ENCODE measurements at places on chromosomes 11 and 22.

DNA sequence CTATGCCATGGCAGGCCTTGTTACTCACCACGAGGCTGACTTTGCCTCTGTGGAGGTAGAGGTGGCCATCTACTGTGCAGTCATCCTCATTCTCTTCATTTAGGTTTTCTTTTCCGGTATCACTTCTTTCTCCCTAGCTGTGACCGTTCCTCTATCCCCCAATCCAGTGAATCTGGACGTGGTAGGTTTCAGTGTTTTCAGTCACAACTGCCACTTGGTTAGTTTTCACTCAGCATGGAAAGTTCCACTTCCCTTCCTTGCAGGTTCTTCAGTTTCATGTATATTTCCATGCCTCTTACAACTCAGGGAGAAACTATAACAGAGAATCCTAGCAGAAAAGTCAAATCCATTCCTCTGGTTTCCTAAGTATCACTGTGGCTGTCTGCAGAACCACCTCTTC, 1.9 kb downstream of the HPS4 start:
- no peak for DNase-seq

GRCh38 chr11:12587333-12587991, 86.8 kb upstream of the TEAD1 start:
- DNase-seq = no peak

- DNase-seq = no peak
These were observed 7.1 kb upstream of the MYBPC3 start for GRCh38 chr11:47359586-47359985.

DNA sequence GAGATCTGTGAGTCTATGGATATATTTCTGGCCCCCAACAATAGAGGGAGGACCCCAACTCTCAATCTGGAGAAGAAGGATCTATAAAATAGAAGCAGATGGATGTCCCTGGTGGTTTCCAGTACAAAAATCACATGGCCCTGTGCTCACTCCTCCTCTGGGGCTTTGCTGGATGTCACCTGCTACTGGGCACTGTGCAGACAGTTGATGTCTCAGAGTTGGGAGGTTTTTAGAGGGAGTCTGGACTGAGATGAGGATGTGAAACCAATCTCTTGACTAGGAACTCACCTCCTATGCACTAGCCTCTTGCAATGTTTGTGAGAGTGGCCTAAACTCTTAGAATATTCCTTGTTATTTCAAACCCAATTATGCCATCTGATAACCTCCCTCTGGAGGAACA, 107.2 kb downstream of the SCN3B start:
- DNase-seq = peak; percentile 69

DNA sequence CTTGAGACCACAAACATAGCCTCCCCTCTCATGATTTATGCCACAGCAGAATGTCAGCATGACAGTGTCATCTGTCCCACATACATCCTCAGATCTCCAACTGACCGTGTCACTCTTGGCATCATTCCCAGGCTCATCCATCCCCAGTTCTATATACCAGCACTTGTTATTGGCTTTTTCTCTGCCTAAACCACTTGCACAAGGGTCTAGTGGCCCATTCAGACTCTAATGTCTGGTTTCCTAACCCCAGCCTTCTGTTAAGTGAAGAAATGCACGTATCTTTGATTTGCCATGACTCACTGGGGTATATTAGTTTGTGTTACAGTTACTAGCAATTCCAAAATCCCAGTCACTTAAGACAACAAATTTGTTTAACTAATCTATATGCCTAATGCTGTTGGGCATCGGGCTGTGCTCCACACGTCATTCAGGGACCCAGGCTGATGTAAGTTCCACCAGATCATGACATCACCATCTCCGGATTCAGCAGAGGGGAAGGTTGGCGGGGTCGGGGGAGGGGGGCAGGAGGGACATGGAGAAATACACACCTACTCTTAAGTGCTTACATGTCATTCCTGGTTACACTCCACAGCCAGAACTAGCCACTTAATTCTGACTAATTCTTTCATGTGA, 517.4 kb downstream of the BUD13 start:
- DNase-seq = no peak

GRCh38 chr11:24289301-24289700, 207.6 kb upstream of the LUZP2 start:
- DNase-seq = no peak

DNA sequence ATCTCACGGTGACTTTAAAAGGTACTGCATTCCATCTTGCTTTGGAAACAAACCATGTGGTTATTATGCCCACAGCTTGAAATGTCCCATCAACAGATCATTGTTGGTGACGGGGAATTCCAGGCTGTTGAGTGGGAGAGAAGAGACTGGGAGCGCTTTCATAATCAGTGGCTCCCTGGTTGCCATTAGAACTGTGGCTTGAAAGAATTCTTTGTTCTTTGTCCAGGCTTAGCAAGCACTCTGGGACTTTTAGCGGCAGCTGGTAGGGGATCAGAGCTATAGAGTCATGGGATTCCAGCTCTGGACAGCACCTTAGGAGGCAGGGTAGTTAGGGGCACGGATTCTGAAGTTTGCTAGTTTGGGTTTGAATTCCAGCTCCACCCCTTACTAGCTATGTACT, 22.0 kb downstream of the MMP20 start:
- DNase-seq = no peak

- DNase-seq = no peak
These were observed 671.2 kb downstream of the TBC1D22A start for GRCh38 chr22:47433627-47434026.

- DNase-seq = no peak
These were observed 13.8 kb downstream of the NCAM1 start for GRCh38 chr11:112975051-112975450.

- DNase-seq = no peak
These were observed 8.1 kb downstream of the MS4A4A start for GRCh38 chr11:60288531-60288930.

DNA sequence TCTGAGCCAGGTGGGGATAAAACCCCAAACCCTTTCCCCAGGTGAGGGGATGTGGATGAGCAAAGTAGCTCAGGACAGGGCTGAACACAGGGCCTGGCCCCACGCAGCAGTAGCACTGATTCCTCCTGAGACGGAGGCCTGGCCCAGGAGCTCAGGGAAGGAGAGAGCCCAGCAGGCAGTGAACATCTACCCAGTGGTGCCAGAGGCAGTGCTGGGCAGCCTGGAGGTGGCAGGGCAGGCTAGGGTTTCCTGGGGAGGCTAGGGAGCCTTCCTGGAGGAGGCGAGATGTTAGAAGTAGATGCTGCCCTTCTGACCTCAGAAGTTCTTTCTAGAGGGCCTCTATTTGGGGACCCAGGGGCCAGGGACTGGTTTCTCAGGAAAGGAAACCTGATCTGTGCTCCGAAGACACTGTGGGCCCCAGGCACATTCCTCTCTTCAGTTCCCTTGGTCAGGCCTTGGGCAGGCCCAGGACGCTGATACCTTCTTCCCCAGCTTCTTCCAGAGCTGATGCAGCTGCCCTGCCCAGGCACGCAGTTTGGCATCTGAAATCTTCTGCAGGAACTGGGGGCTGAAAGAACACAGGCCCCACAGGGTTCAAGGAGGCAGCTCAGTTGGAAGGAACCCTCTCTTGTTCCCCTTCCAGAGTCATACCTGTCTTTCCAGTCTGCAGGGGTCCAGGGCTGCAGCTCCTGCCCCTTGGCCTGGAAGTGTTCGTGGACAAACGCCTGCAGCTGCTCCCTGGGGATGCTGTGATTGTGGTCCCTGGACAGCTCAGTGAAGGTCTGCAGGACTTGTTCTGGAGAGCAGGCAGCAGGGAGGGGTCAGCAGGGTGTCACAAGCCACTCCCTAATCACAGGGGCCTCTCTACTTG, 16.8 kb downstream of the TREH start:
- DNase-seq = no peak

DNA sequence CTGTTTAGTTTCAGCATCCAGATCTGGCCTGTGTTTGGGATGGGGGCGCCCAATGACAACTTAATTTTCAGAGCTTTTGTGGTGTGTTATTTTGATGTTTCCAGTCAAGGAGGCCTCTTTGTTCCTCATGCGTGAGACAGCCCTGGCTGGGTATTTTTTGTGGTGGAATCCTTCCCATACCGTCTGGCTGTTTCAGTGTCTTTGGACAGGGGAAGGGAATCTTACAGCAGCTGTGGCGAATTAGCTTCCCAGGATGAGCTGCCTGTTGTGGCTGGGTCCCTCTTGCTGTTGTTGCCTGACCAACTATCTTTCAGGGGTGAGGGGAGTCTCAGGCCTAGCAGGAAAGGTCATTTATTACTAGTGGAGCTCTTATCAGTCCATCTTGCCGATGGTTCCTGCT, 138.8 kb downstream of the ARHGAP20 start:
- no peak for DNase-seq

GRCh38 chr11:116169776-116170175, 603.0 kb downstream of the BUD13 start:
- DNase-seq = no peak

- DNase-seq = no peak
These were observed 1.7 kb downstream of the PDE3B start for GRCh38 chr11:14645015-14645912.

DNA sequence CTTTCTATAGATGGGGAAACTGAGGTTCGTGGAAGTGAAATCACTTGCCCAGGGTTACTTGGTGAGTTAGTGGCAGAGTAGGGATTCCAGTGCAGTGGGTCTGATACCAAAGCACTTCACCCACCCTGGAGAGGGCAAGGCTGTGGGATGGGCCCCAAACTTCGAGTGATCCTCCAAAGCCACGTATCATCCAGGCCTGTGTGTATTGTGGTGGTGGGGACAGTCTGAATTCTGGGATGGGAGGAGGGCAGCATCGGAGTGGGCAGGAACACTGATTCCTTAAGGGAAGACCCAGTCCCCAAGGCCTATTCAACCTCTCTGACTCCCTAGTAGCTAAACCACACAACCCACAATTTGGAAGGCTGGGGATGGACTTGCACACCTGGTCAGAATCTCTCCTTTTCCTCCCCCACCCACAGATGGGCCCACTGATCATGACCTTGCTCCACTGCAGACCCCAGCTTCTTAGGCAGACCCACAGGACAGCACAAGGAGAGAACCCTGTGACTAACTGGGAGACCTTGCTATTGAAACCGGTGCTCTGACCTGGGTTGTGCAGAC, 11.5 kb downstream of the TMPRSS13 start:
- no peak for DNase-seq

DNA sequence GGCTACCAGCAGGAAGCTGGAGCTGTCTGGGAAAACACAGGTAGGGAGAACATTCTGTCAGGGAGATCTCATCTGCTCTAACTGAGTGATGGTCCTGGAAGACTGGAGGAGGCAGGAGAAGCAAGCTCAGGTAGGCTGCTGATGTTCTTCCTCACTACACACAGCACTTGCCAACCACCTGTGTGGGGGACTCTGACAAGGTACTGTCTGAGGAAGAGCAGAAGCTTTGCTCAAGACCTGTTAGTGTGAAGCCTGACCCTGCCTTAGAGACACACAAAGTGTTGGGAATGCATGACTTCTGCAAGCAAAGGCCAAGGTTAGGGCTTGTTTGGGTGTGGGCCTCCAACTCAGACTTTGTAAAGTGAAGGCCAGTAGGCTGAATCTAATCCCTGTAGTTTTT, 46.5 kb downstream of the CHST1 start:
- DNase-seq = no peak

DNA sequence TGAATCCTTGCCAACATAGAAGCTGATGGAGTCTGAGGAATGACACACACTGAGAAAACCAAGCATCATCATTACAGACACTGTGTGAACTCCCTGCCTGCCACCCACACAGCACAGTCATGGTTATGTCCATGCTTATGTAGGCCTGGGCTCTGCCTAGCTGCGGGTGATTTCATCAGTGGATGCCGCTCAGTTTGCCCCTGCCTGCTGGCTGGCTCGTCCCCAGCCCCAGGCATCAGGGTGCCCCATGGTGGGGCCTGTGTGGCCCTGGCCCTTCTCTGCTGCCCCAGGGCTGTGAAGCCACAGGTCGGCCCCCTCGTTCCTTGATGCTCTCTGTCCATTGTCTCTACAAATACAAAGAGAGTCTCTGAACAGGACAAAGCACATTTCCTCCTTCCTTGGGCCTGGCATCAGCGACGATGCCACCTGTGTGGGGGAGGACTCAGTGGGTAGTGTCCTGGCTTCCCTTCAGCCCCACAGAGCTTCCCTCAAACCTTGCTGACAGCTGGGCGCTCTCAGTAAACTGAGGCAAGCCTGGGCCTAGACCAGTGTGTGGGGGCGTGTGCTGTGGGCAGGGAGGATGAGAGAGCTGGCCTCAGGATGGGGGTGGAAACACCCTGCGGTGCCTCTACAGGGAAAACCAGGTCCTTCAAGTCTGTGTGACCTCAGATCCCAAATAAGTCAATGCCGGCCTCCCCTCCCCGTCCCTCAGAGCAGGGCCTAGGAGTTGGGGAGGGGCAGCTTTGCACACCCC, 20.0 kb upstream of the TUB start:
- no peak for DNase-seq

DNA sequence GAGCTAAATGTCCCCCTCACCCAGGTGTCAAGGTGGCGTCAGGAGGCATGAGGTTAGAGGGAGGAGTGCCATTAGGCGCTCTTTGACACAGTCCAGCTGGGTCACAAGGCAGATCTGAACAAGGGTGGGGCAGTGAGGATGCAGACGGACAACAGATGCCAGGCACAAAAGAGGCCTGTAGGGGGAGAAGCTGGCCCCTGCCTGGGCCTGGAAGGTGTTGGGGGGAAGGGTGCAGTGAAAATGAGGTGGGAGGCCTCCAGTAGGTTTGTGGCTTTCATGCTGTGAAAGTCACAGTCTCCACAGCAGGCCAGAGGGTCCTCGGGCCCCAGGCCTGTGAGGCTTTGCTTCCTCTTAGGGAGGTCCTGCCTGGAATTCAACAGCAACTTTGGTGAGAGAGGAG, 85.0 kb upstream of the PLET1 start:
- DNase-seq = no peak

DNA sequence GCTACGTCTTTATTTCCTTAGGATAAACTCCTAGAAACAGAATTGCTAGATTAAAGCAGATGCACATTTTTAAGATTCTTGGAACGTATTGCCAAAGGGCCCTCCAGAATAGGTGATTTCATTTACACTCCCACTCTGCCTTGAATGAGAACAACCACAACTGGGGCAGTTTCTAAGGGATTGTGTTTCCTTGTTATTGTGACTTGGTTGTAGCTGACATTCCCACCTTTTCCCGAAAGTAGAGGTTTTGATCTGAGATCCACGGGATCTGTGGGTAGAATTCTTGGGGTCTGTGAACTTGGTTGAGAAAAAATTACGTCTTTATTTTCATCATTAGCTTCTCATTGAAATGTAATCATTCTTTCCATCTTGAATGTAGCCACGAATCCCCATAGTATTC, 21.5 kb downstream of the LRRC32 start:
- no peak for DNase-seq

DNA sequence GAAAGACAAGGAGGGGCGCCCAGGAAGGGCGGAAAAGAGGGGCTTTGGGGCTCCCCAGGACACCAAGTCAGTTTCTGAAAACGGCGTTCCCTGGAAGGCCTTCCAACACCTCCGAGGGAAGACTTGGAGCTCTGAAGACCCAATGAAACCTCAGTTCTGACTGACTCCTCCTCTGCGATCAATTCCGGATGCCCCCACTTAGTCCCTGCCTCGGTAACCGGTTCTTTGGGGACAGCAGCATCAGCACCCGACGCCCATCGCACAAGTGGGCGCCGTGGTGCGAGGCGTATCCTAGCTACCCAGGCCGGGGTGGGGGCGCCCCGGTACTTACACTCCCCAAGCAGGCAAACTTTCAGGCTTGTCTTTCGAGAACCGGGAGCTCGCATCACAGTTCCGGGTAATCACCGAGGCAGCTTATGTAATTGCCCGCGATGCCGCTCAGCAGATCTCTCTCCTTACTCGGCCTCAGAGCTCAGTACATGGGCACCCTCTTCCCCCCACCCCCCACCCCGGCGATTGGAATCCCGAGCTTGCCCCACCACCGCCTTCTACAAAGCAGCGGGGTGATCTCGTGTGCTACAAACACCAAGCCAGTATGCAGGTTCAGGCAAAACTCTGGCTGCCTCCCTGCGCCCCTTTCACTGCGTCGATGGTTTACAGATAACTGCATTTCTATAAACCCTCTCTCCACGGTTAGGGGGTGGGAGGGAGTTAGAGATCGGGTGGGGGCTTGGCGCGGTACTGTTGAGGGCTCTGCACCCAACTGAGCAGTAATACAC, 2.0 kb downstream of the TENM4 start:
- peak; percentile 39 for DNase-seq

All from GM10248 (cell line).